ENCODE measurements at places on chromosomes 13 and 19.

- DNase-seq, result no peak
Observed at GRCh38 chr13:99966064-99966805, 5.3 kb downstream of the ZIC5 start.

DNA sequence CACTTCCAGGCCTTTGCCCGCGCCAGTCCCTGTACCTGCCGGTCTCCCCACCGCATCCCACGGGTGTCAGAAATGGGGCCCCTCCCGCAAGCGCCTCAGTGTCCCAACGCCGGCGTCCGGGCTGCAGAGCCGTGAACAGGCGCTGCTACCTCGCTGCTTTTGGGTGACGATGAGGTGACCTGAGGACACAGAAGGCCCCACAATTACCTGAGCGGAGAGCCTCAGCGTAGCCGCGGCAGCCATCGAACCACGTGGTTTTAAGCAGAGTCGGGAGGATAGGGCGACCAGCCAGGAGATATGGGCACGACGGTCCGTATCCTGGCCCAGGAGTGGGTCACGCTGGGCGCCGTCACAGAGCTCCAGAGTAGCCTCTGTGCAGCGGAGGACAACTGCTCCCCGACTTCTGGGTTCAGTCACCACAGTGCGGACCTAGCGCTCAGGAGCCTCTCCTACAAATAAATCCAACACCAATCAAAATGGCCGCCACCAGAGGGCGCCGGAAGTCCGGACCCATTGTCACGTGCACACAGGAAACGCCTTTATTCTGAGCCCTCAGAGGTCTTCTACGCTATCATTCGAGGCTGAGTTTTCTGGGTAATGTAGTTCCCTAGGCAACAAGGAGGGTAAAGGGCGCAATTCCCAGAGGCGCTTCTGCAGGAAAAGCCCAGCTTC, at the start of gene ZNF814:
ZNF814 (minus strand) TSS at position 478 of the 672 bp plus-strand sequence; CDS start at position 243, 235 bp downstream.
- peak; percentile 60 for DNase-seq

DNA sequence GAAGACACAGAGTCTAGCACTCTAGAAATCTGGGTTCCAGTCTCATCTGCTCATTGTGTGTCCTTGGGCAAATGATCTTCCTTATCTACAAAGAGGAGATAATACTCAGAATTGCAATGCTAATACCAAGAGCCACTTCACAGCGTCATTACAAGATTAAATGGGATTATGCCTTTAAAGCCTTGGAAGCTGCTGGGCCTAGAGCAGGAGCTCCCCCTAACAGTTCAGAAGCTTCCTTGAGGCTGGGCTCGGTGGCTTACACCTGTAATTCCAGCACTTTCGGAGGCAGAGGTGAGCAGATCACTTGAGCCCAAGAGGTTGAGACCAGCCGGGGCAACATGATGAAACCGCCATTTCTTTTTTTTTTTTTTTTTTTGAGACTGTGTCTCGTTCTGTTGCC, 27.6 kb downstream of the AP2S1 start:
- no peak for DNase-seq

GRCh38 chr13:22079961-22080360, 409.1 kb downstream of the FGF9 start:
- DNase-seq, result no peak

- DNase-seq, result no peak
Observed at GRCh38 chr13:53342623-53343360, 314.2 kb downstream of the OLFM4 start.

GRCh38 chr19:51338563-51339312, 3.2 kb downstream of the VSIG10L start:
- peak; percentile 59 for DNase-seq

GRCh38 chr19:47820410-47820809, 1.3 kb upstream of the CRX start:
- no peak for DNase-seq

GRCh38 chr13:100069278-100069677, 19.6 kb upstream of the PCCA start:
- no peak for DNase-seq

- DNase-seq, result no peak
Observed at GRCh38 chr19:32642771-32643170, 32.2 kb downstream of the ANKRD27 start.

DNA sequence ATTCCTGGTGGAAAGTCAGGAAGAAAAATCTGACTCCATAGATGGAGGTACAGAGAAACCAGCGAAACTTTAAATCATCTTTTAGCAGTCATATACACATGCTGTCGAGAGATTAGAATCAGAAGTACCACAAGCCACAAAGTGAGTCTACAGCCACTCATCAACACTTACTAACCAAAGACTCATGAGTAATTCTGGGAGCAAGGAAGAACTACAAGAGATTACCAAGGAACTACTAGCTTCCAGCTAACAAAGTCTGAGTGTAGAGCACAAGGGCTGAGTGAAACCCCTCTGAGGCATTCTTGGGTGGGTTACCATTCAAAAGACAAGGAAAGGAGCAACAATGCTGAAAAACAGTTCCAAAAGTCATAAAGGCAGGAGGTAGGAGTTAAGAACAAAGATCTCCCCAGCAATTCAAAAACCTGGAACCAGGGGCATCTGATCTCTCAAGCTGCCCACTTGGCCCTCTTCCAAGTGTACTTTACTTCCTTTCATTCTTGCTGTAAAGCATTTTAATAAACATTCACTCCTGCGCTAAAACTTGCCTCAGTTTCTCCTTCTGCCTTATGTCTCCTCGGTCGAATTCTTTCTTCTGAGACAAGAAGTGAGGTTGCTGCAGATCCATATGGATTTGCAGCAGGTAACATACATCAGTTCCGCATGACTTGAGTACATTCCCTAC, 13.0 kb downstream of the RBM26 start:
- DNase-seq, result no peak

- no peak for DNase-seq
Observed at GRCh38 chr13:34608331-34608730, 333.7 kb upstream of the NBEA start.

DNA sequence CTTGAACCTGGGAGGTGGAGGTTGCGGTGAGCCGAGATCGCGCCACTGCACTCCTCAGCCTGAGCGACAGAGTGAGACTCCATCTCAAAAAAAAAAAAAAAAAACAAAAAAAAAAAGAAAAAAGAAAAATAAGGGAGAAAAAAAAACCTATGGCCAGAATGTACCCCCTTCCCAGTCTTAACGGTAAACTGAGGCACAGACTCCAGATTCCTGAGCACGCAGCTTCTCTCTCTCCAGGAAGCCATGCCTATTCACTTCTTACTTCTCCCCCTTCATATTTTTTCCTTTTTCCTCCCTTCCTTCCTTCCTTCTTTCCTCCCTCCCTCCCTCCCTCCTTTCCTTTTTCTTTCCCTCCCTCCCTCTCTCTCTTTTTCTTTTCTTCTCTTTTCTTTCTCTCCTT, 5.4 kb downstream of the ADGRE2 start:
- no peak for DNase-seq

- no peak for DNase-seq
Observed at GRCh38 chr19:18194554-18195238, 1.7 kb downstream of the MPV17L2 start.

DNA sequence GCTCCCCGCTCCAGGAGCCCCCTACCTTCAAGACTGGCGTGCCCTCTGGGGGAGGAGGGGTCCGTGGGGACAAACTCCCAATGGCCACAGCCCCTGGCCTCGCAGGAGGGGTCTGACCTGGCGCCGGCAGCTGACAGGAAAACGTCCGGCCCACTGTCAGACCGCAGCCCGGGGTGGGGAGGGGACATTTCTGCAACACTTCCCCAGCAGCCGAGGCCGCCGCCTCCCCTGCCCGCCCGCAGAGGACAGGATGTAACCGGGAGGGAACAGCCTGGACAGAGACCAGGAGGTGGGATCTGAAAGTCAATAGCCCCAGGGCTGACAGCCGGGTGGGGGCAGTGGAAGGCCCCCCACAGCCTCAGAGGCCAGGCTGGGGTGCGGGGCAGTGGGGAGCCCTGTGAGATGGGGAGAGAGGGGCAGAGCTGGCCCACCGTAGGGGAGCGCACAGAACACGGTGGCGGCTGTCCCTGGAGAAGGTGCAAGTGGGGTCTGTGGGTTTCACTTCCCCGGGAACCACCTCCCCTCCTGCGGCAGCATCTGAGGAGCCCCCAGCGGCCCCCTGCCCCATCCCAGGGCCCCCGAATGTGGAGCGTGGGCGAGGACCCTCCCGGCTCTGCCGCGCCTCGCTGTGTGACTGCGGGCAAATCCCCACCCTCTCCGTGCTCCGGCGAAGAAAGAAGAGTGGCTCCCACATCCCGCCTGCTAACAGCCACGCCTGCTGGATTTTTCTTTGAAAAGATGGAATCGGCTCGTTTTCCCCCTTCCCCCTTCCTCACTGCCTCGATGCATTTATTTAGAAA, at the start of gene PEAK3:
PEAK3 (minus strand) TSS at position 114 of the 800 bp plus-strand sequence. CDS start 1,244 bp downstream, outside the sequence.
- DNase-seq, result no peak

- no peak for DNase-seq
Observed at GRCh38 chr13:31891472-31891871, 140.1 kb upstream of the FRY start.

GRCh38 chr19:13981988-13982501, 24.1 kb downstream of the RFX1 start:
- no peak for DNase-seq

DNA sequence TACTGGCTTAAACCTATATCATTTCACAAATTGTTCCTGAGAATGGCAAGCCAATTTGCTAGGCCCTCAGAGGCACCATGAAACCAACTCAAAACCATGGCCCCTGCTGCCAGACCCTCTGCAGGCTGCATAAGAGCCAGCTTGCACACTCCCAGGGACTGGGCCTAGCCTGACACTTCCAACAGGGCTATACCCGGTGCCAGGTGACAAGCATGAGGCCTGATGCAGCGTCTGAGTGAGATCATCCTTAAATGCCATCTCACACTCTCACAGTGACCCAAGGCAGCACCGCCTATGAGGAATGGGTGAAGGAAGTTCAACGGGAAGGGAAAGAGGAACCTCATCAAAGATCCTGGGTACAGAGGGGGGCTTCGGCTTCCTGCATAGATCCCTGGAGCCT, 65.6 kb downstream of the C13orf42 start:
- DNase-seq, result no peak

- DNase-seq, result no peak
Observed at GRCh38 chr13:99704390-99704789, 203.1 kb downstream of the TM9SF2 start.

DNA sequence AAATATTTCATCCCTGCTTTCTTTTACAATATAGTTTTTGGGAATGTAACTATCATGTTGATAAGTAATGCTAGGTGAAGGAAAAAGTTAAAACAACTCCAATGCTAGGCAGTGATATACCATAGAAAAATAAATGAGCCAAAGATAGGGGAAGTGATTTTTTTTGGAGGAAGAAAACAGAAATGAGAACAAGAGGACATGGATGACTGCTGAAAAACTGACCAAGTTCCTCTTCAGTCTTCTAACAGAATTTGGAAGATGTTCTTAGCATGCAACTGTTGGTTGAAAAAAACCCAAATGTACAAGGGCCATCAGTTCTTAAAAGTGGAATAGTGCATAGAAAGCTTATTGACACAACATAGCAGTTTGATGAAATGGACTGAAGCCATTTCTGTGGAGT, 262.5 kb upstream of the STARD13 start:
- no peak for DNase-seq
